ENCODE measurements at places on chromosomes 16 and 17. TPM values are rescaled to one million over a fixed set of nuclear protein-coding genes. Genes with fewer than 3 reads are reported as not detected.

- no peak for DNase-seq
Observed at GRCh38 chr17:41754066-41754465, 19.6 kb upstream of the HAP1 start.

- DNase-seq: no peak
Observed at GRCh38 chr16:53043986-53044601, 8.6 kb downstream of the CHD9NB start.

NACA2 gene
- total RNA-seq: not detected

DNA sequence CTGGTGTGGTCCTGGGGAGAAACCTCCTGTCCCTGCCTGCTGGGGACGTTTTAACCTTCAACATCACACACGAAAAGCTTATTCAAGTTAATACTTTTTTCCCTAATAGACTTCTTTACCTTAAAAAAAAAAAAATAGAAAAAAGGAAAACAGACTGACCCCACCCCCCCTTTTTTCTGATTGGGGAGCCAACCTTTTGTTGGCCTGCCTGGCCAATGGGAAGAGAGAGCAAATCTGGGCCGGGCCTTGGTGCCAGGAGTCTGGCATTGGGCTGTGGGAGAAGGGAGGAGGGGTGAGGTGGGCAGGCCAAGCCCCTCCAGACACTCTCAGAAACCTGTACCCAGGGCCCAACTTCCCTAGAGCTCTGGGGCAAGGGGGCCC lies 3.0 kb downstream of the CBX8 start:
- DNase-seq: peak; percentile 71

NOL11 gene
- 37.2 TPM for total RNA-seq

DNA sequence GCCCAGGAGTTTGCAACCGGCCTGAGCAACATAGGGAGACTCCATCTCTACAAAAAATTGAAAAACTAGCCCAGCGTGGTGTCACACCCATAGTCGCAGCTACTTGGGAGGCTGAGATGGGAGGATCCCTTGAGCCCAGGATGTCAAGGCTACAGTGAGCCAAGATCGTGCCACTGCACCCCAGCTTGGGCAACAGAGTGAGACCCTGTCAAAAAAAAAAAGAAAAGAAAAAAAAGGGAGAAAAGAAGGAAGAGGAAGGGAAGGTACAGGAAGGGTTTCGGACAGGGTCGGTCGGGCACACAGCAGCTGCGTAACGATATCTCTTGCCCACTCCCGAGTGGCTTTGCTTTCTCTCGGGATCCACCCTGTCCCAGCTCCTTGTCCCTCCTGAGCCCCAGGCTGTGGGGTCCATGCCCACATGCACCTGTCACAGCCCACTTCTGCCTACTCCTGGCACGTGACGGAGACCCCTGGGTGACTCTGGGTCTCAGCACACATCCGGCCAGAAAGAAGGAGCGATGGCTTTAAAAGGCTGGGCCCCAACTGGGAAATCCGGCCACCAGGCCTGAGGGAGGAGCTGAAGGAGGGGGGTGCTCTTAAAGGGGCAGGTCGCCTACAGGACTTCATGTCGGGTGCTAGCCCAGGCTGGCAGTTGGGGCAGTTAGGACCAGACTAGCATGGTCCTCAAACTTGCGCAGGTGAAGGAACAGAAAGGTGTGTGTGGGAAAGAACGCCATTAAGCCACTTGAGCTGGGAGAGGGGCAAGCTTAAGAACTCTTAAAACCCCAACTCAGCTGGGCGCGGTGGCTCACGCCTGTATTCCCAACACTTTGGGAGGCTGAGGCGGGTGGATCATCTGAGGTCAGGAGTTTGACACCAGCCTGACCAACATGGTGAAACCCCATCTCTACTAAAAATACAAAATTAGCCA lies at the start of gene GHDC:
GHDC (minus strand) TSS at position 526 of the 931 bp plus-strand sequence. CDS start 913 bp downstream, outside the sequence.
- peak; percentile 87 for DNase-seq

DNA sequence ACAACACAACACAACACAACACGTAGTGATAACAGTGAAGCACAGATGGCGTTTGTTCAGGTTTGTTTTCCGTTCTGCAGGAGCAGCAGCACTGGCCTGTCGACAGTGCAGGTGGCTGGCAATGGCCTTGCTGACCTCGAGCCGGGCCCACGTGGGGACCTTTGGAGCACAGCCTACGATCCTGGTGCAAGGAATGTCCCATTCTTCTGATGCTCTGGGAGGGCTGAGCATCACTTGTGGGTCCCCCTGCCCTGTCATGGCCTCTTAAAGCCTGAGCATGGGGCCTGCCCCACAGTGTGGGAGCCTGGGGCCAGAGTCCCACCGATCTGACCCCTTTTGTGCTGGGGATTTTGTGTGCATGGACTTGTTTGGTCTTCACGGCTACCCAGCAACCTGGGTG lies 6.8 kb downstream of the MAP2K3 start:
- no peak for DNase-seq

DNA sequence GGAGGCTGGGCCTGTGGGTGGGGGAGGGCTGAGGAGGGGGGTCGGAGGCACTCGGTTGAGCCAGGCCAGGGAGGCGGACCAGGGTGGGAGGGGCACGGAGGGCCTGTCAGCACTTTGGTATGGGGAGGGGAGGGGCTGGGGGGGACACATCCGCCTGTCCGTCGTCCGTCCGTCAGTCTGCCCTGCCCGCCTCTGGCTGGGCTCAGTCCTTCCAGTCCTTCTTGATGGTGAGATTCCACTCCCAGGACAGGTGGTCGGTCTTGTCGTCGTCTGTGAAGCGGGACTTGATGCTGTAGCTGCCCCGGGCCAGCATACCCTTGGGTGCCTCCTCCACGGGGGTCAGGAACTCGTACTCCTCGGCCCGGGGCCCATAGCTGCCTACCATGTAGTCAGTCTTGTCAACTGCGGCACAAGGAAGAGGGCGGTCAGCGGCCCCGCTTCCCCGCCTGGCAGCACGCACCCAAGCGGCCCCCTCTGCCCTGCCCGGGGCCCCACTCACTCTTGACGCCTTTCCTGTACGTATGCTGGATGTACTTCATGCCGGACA lies 2.4 kb downstream of the ARHGDIA start:
- peak; percentile 78 for DNase-seq

DNA sequence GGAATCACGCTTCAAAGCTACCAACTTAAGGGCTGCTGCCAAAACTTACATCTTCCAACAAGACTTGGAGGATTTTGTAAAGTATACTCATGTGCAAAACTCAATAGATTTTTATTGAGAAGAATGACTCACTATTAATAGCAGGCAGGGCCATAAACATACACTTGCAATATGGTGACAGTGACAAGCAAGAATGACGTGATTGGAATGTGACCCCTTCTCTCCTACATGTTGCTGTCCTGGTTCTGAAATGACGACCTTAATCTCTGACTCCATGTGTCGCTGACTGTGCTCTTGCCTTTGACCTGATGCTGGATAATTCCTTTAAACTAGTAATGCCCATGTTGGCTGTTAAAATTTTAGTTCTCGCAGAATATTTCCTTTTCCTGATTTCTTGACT lies 174.5 kb downstream of the PARN start:
- DNase-seq: peak; percentile 21

GRCh38 chr17:68697850-68698361 lies 96.7 kb upstream of the FAM20A start:
- peak; percentile 81 for DNase-seq
